Nucleus accumbens (tissue), 56 donors: ENCODE measurements at places on chromosomes 1 and 21.

DNA sequence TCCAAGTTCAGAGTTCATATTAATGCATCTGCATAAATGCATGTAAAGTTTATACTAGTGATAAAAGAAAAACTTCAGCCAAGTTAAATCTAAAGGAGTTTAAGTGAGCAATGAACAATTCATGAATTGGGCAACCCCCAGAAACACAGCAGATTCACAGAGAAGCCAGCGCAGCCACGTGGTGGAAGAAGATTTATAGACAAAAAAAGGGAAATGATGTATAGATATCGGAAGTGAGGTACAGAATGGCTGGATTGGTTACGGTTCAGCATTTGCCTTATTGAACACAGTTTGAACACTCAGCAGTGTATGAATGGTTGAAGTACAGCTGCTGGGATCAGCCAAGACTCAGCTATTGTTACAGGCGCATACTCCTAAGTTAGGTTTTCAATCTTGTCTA is 5.7 kb downstream of the AK5 start:
- no peak for DNase-seq

DNA sequence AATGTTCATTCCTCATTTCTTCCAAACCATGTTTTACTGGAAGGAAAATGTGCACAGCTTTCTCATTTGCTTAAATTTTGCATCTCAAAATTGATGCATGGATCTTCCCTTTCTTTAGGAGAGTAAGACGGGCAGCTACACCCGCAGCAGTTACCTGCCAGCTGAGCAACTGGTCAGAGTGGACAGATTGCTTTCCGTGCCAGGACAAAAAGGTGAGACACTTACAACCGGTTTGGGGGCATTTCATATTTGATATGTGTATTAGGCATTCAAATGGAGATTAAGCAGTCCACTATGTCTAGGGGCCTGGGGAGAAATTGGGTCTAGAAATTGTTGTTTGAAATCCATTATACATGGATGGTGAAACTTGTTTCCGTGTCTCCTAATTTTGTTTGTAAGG is 12.9 kb downstream of the C8A start:
- DNase-seq = no peak

DNA sequence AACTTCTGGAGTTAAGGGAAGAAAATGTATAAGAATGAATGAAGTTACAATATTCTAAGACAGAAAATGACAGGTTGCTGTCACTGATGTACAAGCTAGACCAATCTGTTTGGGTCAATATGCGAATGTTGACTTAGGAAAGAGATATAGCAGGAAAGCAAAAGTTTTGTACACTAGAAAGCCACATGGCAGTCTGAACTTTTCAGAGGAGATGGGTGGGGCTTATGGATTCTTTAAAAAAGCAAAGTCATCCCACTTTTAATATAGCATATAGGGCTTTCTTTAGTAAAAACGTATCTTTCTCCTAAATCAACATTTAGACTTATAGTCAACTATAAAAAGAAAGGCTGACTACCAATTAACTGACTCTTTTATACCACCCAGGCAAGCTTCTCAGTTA is 381.2 kb downstream of the PTPRC start:
- no peak for DNase-seq

GRCh38 chr1:7177438-7178146 is 392.3 kb downstream of the CAMTA1 start:
- no peak for DNase-seq

DNA sequence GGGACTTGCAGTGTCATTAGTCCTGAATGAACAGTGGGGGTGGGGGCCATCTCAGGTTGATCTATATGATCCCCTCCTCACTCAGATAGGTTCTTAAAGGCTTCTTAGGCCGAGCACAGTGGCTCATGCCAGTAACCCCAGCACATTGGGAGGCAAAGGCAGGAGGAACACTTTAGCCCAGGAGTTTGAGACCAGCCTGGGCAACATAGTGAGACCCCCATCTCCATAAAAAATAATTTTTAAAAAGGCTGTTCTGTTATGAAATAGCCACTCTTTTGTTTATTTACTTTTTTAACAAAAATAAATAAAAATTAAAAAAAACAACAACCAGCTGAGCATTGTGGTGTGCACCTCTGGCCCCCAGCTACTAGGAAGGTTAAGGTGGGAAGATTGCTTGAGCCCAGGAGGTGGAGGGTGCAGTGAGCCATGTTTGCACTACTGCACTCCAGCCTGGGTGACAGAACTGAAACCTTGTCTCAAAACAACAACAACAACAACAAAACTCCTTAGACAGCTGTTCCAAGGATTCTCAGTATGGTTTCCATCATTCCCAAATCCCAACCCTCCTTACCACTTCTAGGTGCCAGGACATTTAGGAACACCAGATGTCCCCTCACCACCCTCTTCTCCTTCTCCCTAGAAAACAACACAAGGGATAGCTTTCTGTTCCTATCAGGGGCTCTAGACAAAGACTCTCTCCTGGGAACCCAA is 2.0 kb upstream of the TRAPPC3 start:
- no peak for DNase-seq

DNA sequence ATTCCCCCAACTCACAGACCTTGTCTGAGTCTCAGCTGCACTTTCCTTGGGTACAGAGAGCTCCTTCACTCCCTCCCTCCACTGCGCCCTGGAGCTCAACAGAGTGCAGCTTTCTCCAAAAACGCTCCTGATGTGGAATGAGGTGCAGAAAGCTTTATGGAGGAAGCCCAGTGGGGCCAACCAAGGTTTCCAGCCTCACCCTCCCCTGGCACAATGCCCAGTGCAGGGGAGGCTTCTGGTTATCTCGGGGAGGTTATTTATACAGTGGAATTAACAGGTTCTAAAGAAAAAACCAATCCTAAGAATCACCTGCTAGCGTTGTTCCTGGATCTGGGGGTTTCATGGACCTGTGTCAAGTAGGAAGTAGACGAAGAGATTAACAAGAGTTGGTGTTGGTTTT is at the start of gene ITLN1:
Gene ITLN1 (minus strand): TSS at position 139 of the 400 bp plus-strand sequence. CDS start 303 bp downstream, outside the sequence.
- DNase-seq = no peak

GRCh38 chr1:30890502-30891226 is 17.9 kb downstream of the SDC3 start:
- no peak for DNase-seq

DNA sequence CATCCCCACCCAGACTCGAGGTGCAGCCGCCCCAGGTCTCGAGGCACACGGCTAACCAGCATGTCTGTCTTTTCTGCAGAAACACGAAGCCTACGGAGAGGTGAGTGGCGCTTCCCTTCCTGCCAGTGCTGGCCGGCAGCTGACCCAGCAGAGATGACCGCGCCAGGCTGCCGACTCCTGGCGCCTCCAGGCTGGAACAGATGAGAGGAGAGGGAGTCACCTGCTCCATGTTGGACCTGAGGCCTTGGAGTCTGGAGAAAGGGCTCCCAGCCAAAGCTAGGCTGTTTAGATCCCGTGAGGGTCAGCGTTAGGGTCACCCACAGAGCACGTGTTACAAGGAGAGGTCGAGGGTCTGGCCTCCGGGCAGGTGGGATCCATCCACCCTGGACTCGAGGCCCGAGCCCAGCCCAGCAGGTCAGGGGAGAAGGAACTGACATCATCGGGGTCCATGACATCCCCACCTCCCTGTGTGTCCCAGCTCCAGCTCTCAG is 14.9 kb downstream of the COL6A2 start:
- no peak for DNase-seq

GRCh38 chr1:15543251-15543588 is 16.6 kb downstream of the DNAJC16 start:
- DNase-seq = no peak

DNA sequence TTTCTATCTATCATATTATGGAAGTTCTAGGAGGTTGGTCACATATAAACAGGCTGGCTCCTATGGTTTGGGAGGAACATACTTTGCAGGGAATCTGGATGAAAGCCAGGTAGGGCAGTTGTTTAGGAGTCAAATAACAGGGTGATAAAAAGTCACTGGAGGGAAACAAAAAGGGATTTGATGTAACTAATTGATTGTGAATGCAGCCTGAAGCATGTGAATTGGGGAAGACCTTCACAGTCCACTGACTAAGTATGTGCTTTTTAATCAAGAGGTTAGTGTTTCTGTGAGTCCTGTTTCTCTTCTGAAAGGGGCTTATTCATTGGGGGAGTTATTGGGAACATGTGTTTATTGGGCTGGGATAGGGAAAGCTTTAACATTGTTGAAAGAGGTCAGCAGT is 41.3 kb downstream of the HMCN1 start:
- DNase-seq = no peak

DNA sequence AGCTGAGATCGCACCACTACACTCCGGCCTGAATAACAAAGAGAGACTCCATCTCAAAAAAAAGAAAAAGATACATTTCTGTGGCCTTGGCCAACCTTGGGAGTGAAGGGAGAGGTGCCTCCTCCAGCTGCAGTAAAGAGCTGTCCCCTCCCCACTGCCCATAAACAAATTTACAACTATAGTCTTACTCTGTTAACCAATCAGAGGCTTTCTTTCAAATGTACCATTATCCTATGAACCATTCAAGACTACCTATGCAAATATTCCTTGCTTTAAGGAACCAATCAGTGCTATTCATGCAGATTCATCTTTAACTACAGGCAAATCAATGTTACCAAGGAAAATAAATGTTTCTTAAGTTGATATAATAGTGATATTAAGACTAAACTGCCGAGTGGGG is 1.0 kb downstream of the CELA2B start:
- DNase-seq = no peak

DNA sequence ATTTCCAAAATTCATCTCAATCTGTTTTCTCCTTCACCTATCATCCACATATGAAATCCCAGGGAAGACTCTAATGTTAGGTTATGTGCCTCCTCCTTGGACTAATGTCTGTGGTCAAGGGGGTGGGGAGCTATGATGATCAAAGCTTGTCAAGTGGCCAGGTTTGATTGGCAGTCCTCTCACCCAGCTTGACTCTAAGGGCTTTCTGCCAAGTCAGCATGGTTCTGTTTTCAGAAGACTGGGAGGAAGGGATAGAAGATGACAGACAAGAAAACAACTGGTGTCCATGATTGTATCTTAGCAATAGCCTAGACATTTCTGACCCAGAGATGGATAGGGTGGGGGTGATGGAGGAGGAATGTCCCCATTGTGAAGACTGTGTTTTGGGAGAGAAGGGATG is 9.1 kb upstream of the THEM5 start:
- no peak for DNase-seq

GRCh38 chr1:209723756-209724693 is 19.4 kb downstream of the HSD11B1 start:
- no peak for DNase-seq

DNA sequence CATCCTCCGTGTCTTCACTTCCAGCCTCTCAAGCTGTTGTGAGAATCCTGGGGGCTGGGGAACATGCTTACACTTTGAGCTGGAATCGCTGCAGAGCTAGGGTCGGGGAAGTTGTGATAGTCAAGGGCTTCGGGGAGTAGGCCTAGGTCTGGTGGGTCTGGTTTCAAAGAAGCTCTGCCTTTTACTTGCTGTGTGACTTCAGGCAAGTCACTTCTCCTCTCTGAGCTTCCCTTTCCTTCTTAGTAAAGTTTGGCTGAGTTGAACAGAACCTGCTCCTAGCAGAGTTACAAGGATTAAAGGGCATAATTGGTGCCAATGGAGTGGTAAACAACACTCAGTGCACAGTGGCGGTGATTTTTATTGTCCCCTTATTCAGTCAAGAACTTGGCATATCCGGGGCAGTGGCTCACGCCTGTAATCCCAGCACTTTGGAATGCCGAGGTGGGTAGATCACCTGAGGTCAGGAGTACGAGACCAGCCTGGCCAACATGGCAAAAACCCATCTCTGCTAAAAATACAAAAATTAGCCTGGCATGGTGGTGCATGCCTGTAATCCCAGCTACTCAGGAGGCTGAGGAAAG is 25.7 kb downstream of the ARHGEF19 start:
- no peak for DNase-seq

DNA sequence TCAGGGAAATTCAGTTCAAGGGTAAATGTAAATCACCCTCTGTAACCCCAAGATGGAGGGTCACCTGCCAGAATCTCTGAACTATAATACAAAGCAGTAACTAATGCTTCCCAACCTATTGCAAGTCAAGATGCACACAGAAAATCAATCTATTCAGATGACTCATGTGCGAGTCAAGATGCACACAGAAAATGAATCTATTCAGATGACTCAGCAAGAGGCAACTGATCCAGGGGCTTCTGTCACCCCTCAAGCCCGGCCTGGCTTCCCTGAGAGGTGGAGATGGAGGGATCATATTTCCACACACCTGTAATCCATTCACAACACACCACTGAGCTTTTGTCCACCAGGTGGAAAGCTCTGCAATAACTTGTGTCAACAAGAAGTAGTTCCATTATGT is 17.4 kb upstream of the HIVEP3 start:
- no peak for DNase-seq

- DNase-seq = no peak
Observed at GRCh38 chr21:39681257-39681656, 63.7 kb upstream of the IGSF5 start.

- no peak for DNase-seq
Observed at GRCh38 chr1:230142608-230143210, 75.7 kb downstream of the GALNT2 start.

DNA sequence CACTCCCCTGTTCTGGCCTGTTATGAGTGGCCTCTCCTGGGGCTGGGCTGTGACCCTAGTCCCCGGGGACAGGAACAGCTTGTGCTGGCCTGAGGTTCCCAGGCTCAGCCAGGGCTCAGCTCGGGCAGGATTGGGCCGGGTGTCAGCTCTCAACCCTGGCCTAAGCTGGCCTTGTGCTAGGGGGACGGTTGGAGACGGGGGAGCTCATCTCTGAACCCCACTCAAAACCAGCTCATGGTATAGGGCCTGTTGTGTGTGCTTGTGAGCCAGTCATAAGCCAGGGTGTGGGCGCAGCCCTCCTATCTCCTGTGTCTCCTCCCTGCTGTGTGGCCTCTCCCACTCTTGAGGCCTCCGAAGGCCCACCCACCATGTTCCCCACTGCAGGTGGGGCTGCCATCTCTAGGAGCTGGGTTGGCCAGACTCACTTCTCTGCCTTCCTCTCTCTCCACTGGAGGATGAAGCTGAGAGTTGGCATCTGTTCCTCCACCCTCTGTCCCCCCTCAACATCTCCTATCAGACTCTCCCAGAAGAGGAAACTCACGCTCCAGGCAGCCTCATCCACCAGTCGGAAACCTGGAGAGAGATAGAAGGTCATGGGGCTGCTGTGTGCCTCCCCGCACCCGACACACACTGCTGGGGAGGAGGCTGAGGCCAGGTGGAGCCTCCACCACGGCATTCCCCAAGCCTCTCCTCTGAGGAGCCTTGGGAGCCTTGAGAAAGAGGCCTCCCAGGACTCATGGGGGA is 1.4 kb downstream of the PEAR1 start:
- no peak for DNase-seq

GRCh38 chr1:6502000-6502891 is 10.8 kb upstream of the PLEKHG5 start:
- DNase-seq = peak; percentile 30

DNA sequence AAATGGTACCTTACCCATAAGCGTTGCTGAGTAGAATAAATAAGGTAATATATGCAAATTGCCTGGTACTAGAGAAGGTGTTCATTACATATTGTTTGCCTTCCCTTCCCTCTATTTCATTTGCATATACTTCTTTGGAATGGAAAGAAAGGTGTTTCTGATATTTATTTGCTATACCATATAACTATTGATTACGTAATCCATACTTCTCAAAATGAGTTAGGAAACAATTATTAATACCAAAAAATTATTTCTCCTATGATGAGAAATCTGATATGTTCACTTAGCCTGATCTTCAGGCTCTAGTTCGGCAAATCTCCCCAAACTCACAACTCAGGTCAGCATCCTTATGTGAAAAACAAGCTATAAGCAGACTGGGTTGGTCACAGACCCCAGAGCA is 119.3 kb downstream of the DAB1 start:
- no peak for DNase-seq

- DNase-seq = peak; percentile 71
Observed at GRCh38 chr1:21659099-21659923, 9.8 kb downstream of the RAP1GAP start.
